H4 (cell line): ENCODE measurements at places on chromosomes 6 and 20.

GRCh38 chr20:47780720-47781389, 4.4 kb downstream of the SULF2 start:
- no peak for DNase-seq

GRCh38 chr6:87738744-87739143, 36.7 kb upstream of the AKIRIN2 start:
- DNase-seq, result no peak

GRCh38 chr6:74250161-74250818, 554.3 kb downstream of the CD109 start:
- DNase-seq, result peak; percentile 31

DNA sequence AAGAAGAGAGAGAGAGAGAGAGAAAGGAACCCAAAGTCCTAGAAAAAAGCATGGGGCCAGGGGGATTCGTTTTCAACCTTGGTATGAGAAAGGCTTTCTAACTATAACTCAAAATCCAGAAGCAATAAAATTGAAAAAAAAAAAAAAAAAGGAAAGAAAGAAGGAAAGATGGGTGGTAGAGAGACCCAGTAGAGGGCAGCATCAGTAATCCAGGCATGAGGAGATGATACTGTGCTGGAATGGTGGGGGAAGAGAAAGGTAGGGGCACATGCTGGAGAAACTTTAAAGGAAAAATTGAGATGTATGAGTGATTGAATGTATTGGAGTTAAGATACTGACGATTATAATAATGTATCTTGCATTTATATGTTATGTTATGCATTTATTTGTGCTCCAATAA, 1040.7 kb upstream of the FLRT3 start:
- DNase-seq, result peak; percentile 12

GRCh38 chr6:143545976-143546547, 34.5 kb upstream of the FUCA2 start:
- no peak for DNase-seq
